ENCODE measurements at places on chromosomes 12 and 14. TPM values are rescaled to one million over a fixed set of nuclear protein-coding genes. Genes with fewer than 3 reads are reported as not detected.

- DNase-seq: no peak
Observed at GRCh38 chr12:25014961-25015360, 66.1 kb upstream of the BCAT1 start.

DNA sequence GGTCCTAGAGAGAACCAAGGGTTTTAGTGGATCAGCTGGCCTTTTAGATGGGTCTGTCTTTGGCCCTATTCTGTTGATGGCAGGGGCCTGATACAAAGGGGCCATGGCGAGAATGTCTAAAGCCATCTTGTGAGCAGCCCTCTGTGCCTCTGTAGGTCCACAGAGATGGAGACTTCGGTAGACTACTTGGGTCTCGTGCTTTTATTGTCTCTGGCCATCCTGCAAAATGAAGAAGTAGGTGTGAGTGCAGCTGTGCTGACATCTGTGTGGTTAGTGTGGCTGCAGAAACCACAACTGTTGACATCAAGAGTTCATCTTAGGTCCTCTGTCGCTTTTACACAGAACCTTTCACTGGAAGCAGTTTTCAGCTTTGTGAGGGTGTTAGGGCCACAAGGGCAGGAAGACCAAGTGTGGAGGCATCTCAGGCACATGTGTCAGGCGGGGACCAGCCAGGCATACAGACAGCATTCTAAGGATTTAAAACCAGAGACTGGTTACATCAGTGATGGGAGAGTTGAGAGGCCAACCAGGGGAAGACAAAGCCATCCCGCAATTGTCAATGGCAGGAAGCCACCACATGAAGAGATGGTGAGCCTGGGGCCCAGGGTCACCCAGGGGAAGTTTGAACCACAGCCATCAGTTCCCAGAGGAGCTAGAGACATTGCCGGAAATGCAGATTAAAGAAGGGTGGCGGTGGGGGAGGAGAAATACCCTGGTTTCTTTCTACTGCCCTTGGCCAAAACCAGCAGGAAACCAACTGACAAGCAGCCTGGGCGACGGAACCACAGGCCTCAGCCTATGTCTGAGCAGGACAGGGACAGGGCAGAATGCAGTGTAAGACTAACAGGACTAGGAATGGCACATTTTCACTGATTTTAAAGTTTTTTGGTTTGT lies 13.0 kb upstream of the TPCN1 start:
- DNase-seq: no peak

The HOTAIR gene
- total RNA-seq: not detected

DNA sequence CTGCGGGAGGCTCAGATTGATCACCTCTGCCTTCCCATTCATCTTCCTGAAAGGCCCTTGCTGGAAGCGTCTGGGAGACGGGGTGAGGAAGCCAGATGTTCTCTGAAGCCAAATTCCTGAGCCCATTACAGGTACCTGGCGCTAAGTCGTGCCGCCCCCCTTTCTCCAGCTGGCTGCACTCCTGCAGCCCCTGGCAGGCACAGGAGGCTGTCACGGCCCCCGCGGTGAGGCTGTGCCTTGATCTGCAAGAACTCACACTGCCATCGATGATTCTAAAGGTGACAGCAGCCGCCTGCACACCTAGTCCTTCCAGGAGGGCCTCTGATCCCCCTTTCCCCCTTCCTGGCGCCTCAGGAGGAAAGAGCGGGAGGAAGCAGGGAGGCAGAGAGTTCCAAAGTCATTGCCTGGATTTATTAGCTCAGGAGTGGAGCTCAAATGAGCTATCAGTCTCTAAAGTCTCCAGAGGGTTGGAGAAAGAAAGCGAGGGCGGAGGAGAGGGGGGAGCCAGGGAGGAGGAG lies 106.9 kb downstream of the RFLNA start:
- DNase-seq: no peak

The CAPZA3 gene
- total RNA-seq: 0.33 TPM

GRCh38 chr12:24975425-24975824 lies 26.5 kb upstream of the BCAT1 start:
- no peak for DNase-seq

- DNase-seq: no peak
Observed at GRCh38 chr14:85301506-85301905, 228.4 kb upstream of the FLRT2 start.

DNA sequence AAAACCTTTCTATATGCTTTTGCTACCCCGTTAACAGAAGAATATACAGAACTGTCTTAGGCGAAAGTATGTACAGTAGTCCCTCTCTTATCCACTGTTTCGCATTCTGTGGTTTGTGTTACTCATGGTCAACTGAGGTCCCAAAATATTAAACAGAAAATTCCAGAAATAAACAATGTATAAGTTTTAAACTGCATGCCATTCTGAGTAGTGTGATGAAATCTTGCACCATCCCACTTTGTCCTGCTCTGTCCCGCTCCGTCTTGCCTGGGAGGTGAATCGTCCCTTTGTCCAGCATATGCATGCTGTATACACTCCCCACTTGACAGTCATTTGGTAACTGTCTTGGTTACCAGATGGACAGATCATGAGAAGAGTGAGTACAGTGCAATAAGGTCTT lies 70.1 kb upstream of the STRN3 start:
- no peak for DNase-seq

GRCh38 chr14:22382955-22383354 lies 206.1 kb downstream of the DAD1 start:
- no peak for DNase-seq

DNA sequence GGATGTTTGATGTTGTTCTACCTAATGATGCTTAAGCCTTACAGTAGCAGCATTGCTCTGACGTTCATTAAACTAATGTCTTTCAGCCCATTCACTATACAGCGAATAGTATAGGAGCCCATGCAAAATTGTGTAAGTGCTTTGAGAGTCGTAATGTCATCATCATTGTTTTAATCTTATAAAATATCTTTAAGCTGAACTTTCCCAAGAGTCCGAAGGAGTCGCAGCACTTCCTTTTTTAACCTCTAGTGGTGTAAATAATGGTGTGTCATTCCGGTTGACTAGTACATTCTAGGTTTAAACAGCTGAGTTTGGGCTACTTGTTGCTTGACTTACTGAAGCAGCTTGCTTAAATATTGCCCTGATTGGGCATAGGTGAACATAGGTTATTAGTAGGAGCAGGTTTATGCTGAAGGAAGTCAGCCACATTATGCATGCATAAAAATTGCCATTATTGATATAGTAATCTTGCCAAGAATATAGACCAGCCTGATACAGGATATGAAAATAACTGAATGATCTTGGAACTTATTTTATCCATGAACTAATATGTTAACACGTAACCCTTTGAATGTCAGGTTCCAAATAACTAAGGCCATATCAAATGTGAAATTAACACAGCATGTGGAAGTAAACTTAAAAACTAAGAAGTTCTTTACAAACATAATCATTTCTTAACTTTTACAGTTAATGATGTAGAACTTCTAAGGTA lies 2.6 kb downstream of the WNK1 start:
- DNase-seq: no peak

The ESPL1 gene
- 0.73 TPM for total RNA-seq

The GRIP1 gene
- 0.13 TPM for total RNA-seq

DNA sequence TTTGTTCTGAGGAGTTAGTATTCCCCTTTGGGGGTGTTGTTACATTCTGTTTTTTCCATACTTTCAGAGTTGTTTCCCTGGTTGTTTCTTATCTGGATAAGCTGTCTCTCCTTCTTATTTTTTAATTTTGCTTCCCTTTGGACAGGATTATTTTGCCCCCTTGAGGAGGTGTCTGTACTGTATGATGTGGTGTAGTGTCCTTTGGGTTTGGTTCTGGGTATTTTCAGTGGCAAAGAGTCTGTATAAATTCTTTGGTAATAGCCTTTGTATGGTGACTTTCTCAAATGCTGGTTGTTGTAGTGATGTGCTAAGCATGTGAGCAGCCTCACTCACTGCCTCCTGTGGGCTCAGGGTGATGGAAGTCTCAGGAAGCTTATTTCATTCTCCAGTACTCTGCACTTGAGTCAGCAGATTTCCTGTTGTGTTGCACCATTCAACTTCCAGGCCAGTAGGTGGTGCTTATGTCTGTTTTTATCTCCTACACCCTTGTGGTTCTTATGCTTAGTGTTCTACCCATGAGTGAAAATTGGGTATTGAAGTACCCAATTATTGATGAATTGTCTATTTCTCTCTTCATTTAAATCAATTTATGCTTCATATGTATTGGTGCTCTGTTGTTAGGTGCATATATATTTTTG lies 103.3 kb upstream of the PMCH start:
- DNase-seq: no peak

DNA sequence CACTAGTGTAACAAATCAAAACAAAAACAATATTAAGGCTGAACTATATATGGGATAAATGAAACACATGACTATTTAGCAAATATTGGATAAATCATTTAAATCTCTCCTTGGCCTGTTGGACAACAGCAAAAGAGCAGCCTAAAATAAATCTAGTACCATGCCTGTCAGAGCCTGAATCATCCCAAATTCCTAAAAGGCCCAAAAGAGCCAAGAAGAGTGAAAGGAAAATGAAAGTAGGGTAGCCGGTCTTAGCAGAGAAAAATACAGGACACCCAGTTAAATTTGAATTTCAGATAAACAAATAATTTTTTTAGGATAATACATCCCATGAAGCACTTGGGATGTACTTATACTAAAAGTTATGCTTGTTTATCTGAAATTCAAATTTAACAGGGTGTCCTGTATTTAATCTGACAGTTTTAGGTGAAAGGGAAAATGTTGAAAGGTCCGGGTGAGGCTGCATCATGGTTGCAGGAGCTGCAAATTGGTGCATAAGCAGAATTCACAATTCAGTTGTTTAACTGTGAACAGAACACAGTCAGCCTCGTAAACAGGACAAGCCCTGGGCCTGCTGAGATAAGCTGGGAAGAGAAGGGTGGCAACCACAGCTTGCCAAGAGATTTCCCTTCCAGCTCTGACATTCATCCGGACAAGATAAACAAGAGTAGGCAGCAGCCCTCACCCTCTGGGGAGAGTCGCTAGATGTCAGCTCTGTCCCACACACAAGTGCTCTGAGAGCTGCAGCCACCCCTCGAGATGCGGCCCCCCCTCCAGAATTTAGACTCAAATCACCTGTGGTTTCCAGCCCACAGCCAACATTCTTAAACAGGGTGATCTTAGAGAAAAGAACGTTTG lies 30.3 kb downstream of the DMAC2L start:
- peak; percentile 77 for DNase-seq

The RNASE3 gene
- not detected for total RNA-seq

- no peak for DNase-seq
Observed at GRCh38 chr14:87257421-87257820, 735.6 kb downstream of the GALC start.

DNA sequence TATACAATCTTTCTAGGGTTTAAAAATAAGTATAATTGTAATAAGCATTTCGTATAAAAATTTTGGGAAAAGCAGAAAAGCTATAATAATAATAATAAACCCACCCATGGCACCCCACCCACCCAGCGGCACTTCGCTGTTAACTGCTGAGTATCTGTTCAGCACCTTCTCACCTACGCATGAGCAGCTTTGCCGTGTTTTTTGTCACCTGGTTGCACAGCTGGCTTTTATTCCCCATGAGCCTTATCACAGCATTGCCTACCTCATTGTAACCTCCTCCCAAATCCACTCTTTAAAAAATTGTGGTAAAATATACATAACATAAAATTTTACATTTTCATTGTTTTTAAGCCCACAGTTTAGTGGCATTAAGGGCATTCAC lies 34.7 kb downstream of the CYP46A1 start:
- DNase-seq: peak; percentile 0

The STON2 gene
- total RNA-seq: 6.3 TPM

DNA sequence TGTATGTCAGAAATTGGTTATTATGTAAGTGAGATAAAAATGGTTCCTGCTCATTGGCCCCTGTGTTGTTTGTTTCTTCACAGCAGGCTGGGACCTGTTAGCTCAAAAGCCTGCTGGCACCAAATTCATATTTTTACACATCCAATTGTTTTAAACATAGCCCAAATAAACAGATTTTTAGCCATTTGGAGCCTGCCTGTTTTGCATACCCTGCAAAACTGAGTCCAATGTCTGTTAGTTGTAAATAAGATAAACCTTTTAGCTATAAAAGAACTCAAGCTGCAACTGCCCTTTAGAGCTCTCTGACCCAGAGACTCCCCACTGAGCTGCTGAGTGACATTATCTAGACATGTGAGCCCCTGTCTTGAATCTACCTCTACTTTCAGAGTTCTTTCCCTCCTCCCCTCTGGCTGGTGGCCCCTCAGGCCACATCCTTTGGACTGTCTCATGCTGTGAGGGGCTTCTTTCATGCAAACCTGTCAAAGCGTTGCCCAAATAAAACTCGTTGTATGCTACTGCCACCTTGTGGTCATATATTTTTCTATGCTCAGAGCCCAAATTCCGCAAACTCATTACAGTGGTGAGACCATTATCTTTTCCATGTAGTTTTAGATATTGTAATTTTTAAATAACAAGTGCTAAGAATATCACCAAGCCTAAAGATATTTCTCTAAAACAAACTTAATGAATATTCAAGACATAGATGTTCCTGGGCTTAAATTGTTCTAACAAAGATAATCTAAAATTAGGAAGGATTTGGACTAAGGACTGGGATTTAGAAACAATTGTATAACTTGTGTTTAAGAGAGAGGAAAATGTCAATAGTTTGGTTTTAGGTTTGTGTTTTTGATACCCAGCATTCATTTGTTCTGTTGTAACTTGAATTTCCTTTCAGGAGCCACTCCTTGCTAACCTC lies 337.9 kb downstream of the AACS start:
- no peak for DNase-seq

- no peak for DNase-seq
Observed at GRCh38 chr14:74950795-74951442, 4.5 kb downstream of the PGF start.

DNA sequence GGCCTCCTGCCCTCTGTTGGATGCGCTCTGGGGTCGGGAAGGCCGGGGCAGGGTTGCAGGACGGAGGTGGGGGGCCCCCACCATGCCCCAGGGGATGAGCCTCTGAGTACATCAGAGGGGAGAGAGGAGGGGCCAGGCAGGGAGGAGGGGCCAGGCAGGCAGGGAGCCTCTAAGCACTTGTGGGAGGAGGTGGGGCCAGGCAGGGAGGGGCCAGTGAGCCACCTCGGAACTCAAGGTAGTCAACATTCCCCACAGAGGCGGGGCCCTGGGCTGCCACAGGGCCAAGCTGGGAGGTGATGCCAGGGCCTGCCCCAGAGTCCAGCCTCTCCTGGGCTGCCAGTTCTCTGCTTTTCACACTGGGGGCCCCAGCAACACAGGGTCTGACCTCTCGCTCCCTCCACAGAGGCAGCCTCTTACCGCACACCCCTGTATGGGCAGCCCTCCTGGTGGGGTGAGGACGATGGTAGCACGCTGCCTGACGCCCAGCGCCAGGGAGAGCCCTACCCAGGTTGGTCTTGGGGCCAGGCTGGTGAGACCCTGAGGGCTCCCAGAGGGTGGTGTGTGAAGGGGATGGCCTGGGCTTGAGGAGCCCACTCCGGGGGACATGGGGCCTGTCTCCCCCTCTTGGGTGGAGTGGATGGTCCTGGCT lies 17.4 kb downstream of the CEP170B start:
- DNase-seq: no peak

- DNase-seq: no peak
Observed at GRCh38 chr14:38357557-38357956, 101.7 kb upstream of the CLEC14A start.

All from left lobe of liver (tissue), 2 donors.